ENCODE measurements at places on chromosomes 11 and 22.

- no peak for DNase-seq
These were observed 1086.3 kb upstream of the CCDC90B start for GRCh38 chr11:84372381-84372950.

- no peak for DNase-seq
These were observed 69.9 kb downstream of the BCR start for GRCh38 chr22:23250056-23250784.

DNA sequence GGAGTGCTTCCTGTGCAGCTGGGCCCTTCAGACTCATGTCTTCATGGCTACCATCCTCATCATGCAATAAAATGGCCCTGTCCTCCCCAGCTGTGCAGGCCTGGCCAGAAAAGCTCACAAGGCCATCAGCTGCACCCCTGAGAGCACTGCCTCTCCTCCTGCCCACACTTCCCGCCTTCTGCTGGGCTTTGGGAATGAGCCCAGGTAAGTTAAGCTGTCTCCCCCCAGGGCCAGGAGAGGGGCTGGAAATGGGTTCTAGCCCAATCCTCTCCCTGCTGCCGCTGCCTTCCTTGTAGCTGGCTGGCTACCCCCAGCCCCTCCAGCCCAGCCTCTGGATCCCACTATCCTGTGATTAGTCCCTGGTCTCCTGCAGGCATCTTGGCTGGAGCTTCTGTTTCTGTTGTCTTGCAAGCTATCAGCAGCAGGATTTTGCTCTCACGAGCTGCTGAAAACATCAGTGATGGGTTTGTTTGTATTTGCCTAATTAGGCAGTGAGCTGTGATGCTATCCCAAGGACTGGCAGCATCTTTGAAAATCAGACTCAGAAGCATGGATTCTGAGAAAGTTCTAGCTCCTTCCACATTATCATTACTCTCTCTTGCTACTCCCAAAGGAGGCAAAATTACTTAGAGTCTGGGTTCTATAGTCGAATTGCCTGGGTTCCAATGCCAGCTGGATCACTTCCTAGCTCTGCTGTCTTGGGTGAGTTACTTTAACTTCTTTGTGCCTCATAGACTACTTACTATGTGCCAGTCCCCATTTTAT is 168.1 kb downstream of the ST3GAL4 start:
- no peak for DNase-seq

- DNase-seq: no peak
These were observed 3.8 kb downstream of the APOBEC3D start for GRCh38 chr22:39024519-39025308.

GRCh38 chr11:73648121-73648520 is 1.7 kb downstream of the PLEKHB1 start:
- no peak for DNase-seq

DNA sequence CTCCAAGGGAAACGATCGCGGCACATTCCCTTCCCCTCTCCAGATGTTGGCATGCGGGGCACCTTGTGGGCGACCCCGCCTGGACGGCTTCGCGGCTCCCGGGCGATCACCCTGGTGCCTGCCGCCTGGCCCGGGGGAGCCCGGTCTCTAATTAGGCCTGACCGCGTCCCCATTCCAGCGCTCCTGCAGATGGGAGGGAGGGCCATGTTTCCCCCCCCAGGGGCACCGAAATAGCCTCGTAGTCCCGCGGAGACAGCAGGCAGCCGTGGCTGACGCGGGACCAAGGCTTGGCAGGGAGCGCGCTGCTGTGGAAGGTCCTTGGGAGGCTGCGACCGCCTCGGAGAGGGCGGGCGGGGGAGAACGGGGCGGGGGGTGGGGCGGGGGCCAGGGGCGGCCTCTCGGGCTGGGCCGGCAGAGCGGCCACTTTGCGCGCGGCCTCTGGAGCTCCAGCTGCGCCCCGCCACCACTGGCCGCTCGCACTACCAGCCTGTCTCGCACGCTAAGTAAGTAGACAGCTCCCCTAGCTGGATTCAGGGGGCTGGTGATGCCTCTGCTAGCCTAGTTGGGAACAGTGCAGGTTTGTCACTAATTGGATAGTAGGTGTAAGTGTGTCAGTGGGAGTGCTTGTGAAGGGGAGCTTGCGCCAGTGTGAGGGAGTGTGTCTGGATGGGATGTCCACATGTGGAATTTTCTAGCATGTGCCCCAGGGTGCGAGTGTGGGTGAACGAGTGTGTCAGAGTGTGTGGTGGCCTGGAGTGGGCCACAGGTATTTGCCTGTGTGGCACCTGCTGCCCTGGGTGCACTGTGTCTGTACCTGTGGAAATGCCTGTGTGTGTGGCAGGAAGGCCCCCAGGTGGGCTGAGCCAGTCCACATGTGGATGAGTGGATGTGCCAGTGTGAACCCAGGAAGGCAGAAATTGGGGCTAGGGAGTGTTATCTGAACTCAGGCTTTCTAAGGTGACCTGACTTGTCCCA is at the start of gene INSC:
INSC (plus strand) TSS at position 423 of the 975 bp plus-strand sequence. CDS start 34,252 bp downstream, outside the sequence.
- no peak for DNase-seq
